ENCODE measurements at places on chromosomes 2 and 18.

GRCh38 chr18:8821083-8821465 lies 115.7 kb downstream of the MTCL1 start:
- no peak for DNase-seq

DNA sequence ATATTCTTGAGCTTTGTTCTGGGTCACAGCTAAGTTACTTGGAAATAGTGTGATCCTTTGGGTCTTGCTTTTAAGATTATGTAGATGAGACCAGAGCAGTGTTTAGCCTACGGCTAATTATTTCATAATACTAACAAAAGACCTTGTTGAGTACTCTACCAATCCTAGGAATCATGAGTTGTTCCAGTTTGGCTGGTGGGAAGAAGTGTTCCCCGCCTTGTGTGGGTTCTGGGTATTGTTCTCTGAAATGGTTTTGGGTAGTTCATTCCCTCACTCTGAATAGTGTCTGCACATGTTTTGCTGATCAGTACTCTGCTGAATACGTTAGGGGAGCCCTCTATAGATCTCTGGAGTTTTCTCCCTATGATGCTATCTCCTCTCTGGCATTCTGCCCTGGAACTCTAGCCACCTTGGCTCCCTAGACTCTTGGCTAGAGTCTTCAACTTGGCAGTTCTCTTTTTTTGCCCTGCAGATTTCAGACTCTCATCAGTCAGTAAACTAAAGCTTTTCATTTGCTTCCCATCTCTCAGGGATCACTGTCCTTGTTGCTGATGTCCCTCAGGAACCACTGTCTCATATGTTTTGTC lies 48.4 kb downstream of the NEMP2 start:
- DNase-seq = no peak

GRCh38 chr2:58448065-58448507 lies 207.0 kb upstream of the FANCL start:
- peak; percentile 37 for DNase-seq

- no peak for DNase-seq
Observed at GRCh38 chr2:233463586-233463985, 103.0 kb downstream of the USP40 start.

DNA sequence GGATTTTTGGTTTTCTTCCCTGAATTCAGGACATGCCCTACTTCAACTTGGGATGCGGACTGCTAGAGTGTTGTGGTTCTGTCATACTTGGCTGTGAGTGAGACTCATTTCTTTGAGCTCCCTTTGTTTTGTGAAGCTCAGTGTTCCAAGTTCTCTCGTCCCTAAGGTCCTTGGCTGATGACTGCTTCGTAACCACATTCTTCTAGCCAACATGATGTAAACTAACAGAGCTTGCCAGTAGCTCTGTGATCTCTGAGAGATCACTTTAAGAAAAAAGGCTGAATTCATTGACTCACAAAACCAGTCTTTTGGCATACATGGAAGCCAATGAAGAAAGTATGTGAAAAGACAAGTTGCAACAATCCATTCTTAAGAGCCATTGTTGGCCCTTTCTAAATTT lies 96.9 kb upstream of the MSTN start:
- DNase-seq = no peak

DNA sequence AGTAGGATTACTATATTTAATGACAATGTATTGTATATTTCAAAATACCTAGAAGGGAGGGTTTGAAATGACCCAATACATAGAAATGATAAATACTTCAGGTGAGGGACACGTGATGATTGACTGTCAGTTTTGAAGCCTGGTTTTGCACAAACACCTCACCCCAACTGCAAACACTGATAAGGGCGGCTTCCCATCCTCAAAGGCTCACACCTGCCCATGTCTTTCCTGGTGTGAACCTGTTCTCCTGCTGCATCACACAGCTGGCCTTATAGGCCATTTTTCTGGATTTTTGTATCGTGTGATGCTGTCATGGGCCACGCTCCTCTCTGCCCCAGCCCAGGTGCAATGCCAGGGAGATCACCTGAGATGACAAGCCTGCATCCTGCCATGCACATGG lies 166.5 kb upstream of the NCK2 start:
- DNase-seq = no peak

- no peak for DNase-seq
Observed at GRCh38 chr2:9285385-9285920, 78.8 kb downstream of the ASAP2 start.

DNA sequence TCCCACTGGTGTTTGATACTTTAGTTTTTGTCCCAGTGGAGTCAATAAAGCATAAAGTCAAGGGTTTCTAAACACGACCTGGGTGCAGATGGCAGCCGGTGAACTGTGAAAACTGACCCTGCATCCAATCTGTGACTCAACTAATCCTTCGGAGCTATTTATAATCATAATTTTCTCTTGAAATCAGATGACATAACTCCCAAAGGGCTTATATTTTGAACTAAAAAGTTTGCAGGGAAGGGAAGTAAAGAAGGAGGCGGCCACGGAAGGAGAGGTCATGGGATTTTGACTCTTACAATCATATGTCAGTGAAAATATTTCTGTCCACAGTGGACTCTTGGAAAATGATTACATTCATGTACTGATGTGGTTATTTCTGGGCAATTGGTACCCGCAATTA lies 178.5 kb downstream of the PDE1A start:
- no peak for DNase-seq

- no peak for DNase-seq
Observed at GRCh38 chr2:23988371-23988770, 21.5 kb upstream of the MFSD2B start.

DNA sequence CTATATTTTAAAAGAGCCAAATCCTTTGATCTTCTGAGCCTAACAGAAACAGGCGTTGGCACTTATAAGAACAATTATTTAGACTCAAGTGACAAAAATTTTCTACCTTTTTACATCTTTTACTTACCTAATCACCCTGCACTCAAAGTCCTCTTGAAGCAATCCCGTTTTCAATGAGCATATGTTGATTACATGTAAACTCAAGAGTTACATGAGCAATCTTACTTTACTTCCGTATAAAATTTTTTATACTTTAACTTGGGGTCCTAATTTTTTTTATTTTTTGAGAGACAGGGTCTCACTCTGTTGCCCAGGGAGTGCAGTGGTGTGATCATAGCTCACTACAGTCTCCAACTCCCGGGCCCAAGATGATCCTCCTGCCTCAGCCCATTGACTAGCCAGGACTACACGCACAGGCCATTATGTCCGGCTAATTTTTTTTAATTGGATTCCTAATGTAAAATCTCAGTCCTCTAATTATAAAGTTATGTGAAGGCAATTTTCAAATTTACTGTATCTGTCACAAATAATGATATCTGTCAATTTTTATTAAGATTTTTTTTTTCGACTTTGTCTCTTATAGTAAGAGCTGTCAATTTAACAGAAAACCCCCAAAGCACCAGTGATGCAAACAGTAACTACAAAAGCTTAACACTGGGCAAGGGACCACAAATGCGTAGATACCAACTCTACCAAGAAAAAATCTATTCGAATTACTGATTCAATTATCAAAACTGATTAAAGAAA lies 19.1 kb upstream of the STPG4 start:
- DNase-seq = no peak

GRCh38 chr18:58732471-58732870 lies 61.2 kb downstream of the MALT1 start:
- no peak for DNase-seq

DNA sequence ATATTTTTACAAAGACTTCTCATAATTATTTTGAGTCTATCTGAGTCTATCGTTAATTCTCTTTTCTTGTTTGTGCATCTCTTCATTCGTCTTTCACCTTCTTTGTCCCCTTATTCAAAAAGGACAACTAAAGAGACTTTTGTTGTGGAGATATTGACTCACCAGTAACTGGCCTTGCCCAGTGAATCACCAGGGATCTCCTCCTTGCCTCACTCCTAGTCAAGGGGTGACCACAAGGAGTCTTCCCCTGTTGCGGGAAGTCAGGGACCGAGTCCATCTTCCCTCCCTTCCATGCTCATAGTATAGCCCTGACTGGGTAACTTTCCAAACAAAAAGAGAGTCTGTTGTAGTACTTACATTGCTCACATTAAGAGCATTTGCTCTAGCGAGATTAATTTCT lies 158.9 kb downstream of the NEB start:
- no peak for DNase-seq

- DNase-seq = no peak
Observed at GRCh38 chr2:138423198-138423597, 78.4 kb upstream of the SPOPL start.

DNA sequence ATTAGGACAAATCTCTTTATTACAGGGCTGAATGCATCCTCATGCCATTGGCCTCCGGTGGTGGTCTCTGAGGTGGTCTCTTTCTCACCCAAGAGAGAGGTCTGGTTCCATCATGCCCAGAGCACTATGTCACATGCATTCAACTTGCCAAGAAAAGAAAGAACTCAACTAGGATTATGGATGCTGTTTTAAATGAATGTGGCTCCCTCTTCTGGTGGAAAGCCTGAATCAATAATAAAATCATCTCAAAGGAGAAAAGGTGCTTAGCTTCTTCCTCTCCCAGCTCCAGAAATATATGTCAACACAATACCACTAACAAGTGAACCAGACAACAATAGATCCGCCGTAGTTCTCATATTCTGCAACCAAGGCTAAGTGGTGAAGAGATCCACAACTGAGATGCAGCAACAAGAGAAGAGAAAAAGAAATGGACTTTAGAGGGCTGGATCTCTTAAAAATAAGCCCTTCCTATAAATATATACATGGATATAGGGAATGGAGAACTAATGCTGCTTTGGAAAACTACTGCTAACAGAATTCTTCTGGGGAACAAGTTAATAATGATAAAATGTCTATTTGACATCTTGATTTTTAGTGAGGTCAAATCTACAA lies 396.8 kb downstream of the NCKAP5 start:
- DNase-seq = peak; percentile 52

- DNase-seq = no peak
Observed at GRCh38 chr2:212596688-212597087, 58.1 kb upstream of the ERBB4 start.

DNA sequence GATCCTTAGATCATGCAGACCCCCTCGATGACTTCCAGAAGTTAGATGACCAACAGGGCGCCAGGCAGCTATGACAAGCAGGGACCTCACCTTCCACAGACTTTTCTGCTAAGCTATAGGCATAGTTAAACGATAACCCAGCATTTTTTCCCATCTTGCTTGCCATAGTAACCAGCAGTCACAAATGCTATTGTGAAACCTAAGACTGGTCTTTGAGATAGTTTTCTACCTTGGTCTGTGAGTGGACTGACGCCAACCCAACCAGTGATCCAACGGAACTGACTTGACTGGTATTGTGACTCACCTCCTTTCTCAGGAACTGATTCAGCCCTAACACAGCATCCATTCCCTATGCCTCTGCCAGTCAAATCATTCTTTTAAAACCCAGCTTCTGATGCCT lies 361.2 kb downstream of the LRRTM4 start:
- DNase-seq = no peak

DNA sequence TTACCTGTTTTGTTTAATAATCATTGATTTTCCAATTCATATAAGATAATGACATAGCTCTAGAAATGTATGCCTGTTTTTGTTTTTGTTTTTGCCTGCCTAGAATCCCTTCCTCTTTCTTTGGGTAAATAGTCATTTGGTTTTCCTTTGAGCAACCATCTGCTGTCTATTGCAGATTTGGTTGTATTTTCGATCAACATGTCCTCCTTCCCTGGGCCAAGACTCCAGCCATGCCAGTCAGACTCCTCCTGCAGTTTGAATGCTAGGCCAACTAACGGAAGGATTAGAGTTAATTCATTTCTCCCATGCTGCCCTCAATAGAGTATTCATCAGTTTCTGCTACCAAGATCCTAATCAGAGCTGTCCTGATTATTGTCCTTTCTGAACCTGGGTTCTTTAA lies 67.1 kb downstream of the MAIP1 start:
- DNase-seq = no peak

DNA sequence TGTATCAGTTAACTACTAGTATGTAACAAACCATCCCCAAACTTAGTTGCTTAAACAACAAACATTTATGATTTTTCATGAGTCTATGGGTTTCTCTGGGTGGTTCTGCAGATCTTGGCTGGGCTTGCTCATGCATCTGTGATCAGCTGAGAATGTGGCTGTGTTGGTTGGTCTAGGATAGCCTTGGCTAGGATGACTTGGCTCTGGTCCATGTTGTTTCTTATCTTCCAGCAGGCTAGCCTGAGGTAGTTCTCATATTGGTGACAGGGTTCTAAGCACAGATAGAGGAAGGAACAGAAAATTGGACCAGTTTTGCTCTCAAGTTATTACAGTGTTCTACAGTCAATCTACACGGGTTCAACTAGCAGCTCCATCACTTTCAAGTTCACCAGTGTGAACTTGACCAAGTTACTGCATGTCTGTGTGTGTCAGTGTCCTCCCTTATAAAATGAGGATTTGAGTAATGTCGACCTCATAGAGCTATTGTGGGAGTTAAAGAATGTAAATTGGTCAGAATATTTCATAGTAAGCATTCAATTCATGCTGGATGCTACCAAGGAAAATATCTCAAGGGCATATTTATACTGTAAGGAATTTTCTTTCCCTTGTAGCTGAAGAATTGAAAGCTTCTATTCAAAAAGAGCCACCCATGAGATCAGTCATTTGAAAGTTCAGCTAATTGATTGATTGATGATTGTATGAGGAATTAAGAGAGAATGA lies 65.3 kb downstream of the MYO3B start:
- no peak for DNase-seq

DNA sequence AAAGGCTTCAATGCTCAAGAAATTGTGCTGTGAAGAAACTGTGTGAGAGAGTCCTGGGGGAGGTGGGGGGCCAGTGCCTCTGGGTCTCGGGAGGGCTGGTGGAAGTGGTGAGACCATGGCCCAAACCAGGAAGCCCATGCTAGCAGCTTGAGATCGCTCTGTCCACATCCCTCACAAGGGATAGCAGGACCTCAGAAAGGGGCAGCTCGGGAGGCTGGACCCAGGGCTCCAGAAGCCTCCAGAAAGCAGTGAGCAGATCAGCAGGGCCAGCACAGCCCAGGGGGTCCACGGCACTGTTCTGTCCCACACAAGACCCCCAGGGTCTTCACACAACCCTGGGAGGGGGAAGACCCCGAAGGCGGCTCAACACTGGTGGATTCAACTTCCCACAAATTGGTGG lies 24.1 kb downstream of the ST8SIA5 start:
- no peak for DNase-seq

- no peak for DNase-seq
Observed at GRCh38 chr18:35158728-35159450, 81.9 kb upstream of the ZNF397 start.

GRCh38 chr2:147311058-147311430 lies 533.8 kb upstream of the ACVR2A start:
- DNase-seq = no peak

DNA sequence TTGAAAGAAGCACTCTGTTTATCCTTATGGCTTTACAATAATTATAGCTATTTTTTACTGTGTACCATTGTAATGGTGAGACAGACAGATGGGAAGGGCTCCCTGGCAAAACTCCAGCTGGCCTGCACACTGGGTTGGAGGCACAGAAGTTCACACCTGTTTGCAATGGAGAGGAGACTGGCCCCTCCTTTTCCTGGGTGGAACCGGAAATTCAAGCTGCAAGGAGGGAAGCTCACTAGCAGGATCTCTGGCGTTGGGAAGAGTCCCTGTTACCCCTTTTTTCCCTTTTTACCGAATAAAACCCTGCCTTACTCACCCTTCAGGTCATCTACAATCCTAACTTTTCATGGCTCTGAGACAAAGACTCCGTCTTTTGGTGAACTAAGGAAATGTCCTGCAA lies 100.3 kb upstream of the TFPI start:
- DNase-seq = no peak

All from amniotic stem cell (primary cell).